Mucosa of descending colon (tissue), 3 donors: ENCODE measurements at places on chromosomes 7 and 10. TPM values are rescaled to one million over a fixed set of nuclear protein-coding genes. Genes with fewer than 3 reads are reported as not detected.

ACTA2 gene
- 80.6 TPM for total RNA-seq

GRID2IP gene
- total RNA-seq: 0.41 TPM

ACSM6 gene
- not detected for total RNA-seq

POLR3A gene
- 14.1 TPM for total RNA-seq

TAS2R41 gene
- not detected for total RNA-seq

DNA sequence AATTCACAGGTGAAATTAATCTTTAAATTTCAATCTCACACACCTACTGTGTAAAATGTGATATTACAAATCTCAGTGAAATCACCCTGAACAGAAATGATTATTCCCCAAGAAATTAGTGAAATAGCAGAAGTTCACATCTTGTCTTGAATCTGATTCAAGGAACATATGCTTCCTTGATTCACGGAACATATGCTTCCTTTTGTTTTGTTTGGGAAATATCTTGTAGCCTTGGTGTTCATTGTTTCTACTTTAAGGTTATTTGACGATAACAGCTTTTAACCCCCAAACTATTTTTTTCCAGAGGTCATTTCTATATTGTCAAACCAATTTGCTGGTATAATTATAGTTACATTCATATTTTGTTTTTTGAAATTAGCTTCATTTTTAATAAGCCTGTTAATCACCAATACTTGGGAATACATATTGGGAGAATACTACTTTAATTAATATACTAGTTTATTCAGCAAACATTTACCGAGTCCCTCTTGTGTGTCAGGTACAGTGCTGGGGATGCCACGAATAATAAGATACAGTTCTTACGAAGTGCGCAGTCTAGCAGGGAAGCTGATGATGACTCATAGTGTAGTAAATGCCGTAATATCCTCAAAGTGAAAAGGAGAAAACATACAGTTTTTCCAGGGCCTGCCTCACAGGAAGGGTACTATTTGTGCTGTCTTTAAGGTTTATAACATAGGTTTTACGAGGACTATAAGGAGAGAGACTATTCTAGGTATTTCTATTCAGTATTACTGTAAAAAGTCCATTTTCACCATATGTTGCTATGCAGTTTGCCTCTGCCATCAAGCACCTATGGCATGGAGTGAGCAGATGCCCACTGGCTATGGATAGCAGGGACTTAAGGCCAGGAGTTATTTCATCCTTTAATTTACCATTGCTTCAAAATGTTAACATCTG lies 32.5 kb downstream of the PRKAR2B start:
- no peak for DNase-seq

GRCh38 chr7:66114743-66115649 lies at the start of gene CRCP:
Gene CRCP (plus strand): TSS chr7:66114847. CDS start chr7:66114963, 116 bp downstream.
- peak; percentile 90 for DNase-seq

EZH2 gene
- total RNA-seq: 18.1 TPM

- no peak for DNase-seq
These were observed 12.4 kb downstream of the PRKAR2B start for GRCh38 chr7:107056728-107057473.

GRCh38 chr10:23073527-23073926 lies 21.9 kb upstream of the MSRB2 start:
- DNase-seq: no peak

- DNase-seq: no peak
These were observed 175.9 kb downstream of the PLPP4 start for GRCh38 chr10:120632942-120633341.

CASTOR2 gene
- total RNA-seq: 7.6 TPM

FZD8 gene
- total RNA-seq: 31.3 TPM

- DNase-seq: no peak
These were observed 27.9 kb upstream of the UBE2H start for GRCh38 chr7:129980667-129981066.

PNLIPRP2 gene
- 2.8 TPM for total RNA-seq

SPACDR gene
- 0.43 TPM for total RNA-seq

DNA sequence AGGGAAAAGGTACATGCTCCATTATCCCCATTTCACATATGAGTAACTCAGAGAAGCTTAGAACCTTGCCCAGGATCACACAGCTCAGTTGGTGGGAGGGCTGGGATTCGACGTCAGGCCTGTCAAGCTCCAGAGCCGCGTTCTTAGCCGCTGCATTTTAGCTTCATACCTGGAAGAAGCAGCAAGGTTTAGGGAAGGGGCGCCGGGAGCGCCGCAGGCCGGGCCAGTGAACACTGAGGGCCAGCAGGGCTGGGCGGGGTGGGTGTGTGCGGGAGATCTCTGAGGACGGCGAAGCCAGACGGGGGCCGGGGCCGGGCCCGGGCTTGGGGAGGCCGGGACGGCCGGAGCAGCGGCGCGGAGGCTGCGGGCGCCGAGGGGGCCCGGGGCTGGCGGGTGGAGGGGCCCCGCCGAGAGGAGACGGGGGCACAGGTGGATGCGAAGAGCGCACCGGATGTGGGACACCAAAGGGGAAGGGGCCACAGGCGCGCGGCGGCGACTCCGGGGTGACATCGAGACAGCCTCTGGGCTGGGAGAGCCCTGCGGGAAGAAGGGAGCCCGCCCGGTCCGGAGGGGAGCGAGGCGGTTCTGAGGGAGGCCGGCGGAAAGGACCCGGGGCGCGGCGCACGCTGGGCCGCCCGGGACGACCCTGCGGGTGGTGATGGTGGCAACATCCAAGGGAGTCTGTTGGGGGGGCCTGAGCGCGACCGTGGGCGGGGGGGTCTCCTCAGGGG lies 498 bp downstream of the NDST2 start:
- DNase-seq: peak; percentile 69

EBLN1 gene
- not detected for total RNA-seq

DNA sequence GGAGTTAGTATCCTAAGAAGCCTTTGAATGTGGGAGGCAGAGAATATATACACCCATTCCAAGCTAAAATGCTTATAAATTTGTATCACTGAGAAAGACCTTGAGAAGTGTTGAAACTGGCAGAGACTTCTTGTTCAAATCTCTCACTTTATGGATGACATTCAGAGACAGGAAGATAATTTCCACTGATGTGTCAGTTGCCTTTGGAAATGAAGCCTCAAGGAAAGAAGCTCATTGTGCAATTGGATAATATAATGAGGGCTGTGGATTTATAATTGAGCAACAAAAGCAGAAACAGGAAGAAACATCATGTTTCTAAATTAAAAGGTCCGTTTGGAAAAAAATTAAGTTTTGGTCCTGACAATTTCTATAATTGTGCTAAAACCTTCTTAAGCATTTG lies 789.9 kb upstream of the IGFBP3 start:
- no peak for DNase-seq

GRCh38 chr7:48512892-48513291 lies 341.6 kb downstream of the ABCA13 start:
- DNase-seq: no peak

C1GALT1 gene
- total RNA-seq: 23.3 TPM

DNA sequence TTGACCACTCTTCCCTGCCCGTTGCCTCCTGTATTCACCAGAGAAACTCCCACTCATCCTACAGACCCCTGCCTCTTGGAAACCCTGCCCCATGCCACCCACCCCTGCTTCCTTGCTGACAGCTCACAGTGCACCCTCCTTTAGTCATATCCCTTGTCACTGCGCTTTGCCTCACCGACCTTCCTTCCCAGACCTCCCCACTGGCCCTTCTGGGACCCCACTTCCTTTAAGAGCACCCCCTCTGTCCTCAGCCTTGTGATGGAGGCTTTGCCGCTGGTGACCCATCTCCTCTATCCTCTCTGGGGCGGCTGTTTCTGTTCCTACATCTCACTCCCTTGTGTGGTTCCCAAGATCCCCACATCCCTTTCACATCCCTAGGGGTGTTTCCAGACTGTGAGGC lies 92.8 kb upstream of the ZMIZ1 start:
- no peak for DNase-seq

PILRA gene
- total RNA-seq: 7.8 TPM

DNA sequence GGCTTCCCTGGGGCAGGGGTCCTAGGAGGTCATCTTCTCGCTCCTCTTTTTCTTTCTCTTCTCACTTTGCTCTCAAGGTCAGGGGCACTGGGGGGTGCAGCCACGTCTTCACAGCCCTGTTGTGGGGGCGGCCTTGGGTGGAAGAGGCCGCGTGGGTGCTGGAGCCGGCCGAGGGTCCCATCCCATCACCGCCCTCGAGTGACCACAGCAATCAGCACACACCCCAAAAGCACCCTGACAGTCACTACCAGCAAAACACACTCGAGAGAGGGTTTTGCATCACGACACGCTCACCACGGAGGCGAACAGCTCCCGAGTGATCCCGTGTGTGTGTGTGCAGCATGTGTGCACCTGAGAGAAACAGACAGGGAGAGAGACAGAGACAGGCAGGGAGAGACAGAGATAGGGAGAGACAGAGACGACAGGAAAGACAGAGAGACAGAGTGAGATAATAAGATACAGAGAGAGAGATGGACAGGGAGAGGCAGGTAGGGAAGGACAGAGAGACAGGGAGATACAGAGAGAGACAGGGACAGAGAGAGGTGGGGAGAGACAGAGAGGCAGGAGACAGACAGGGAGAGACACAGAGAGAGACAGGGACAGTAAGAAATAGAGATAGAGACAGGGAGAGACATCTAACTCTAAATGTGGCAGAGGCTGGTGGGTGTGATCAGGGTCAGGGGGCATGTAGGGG lies 100.9 kb downstream of the WDR37 start:
- DNase-seq: no peak

- no peak for DNase-seq
These were observed 32.2 kb upstream of the ITGB8 start for GRCh38 chr7:20298486-20298901.

GRCh38 chr7:32154797-32155196 lies 84.6 kb upstream of the PDE1C start:
- DNase-seq: no peak

DNA sequence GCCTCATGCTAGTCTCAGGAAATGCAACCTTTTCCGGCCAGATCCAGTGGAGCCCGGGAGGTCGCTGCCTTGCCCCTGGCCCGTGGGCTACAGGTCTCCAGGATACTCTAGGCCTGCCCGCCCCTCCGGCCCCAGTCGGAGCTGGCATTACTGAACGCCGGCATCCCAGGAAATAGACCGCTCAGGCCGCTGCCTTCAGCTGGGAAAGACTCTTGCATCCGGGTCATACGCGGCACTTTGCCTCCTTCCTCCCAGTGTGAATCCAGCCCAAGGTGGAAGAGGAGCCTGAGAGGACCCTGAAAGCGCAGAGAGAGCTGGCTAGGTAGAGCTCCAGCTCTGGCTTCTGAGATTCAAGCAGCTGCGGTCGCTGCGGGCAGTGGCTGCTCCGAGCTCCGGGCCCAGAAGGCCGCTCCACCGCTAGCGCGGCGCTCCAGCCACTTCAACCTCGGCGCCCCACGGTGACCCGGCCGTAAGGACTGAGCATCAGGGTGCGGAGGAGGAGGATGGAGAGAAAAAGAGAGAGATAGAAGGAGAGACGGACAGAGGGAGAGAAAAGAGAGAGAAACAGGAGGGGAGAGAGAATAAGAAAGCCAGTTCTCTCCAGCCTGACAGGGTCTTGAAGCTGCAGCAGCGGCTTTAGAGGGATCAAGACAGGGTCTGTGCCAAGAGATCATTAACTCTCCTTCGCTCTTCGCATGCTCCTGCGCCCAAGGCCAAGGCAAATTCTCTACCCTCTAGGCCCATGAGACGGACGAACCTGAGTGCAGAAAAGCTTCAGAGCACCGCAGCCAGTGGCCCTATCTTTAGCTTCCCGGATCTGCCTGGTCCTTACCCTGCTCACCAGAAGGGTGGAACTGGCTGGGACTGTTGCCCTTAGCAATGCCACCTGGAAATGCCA lies 1.8 kb upstream of the HOXA10 start:
- peak; percentile 64 for DNase-seq

PVRIG gene
- 0.76 TPM for total RNA-seq

GRCh38 chr10:22268503-22268902 lies 47.7 kb upstream of the COMMD3 start:
- no peak for DNase-seq

STEAP1B gene
- total RNA-seq: not detected

GRCh38 chr10:31509989-31510388 lies 191.0 kb downstream of the ZEB1 start:
- no peak for DNase-seq

DNA sequence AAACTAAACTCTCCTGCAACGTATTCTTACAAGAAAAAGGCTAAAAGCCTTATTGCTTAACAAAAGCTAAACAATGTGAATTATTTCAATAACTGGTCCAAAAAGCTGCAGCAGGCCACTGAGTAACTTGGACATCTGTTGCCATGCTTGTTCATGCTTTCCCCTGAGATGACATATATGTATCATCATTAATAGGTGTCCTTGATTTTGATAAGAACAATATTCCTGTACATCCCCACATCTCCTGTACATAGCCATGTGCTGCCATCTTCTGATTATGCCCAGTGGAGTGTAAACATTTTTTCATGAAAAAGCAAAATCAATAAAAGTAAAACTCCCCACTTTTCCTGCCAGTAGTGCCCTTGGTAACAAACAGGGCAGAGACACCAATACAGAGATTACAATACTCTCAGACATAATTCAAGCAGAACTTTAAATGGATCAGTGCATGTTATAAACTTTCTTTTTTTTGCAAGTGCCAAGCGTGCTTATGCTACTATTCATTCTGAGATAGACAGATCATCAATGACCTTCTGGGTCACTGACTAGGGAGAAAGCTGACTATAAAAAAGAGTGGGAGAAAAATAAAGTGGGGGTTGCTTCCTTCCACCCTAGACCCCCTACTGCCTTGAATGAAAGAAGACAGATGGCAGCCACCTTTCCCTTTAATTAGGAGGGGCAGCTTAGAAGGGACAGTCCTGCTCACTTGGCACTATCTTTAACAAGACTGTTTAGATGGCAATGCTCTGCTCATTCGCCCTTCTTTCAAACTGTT lies 205.5 kb upstream of the KLF14 start:
- DNase-seq: no peak

FAM13C gene
- 6.5 TPM for total RNA-seq

GRCh38 chr10:102595293-102595692 lies 49.0 kb upstream of the TRIM8 start:
- no peak for DNase-seq

DNA sequence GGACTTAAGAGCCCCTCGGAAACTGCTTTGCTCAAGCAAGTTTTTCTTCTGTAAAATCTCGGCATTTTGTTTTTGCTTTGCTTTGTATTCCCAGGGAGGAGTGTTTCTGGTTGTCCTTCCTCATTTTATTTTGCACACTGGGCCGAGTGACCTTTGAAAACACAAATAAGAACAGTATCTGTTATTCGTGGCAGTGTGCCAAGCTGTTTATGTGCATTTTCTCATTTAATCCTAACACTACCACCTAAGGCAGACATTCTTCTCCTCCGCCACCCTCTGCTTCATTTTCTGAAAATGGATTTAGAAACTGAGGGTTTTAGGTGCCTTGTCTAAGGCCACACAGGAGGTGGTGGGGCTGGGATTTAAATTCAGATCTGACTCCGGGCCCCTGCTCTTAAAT lies 218.5 kb downstream of the TCF7L2 start:
- no peak for DNase-seq

DNA sequence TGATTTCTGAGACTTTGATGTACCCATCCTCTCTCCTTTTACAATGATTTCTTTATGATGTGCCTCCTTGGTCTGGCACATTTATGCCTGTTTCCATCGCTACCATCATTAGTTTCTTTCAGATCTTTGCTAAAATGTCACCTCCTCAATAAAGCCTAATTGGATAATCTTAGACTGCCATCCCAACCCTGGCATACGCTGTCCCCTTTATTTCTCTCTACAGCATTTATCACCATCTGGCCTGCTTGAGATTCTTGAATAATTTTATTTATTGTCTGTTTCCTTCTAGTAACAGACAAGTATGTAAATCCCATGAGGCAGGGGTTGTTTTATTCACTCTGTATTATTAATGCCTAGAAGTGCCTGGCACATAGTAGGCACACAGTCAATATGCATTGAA lies 6.7 kb upstream of the DNTT start:
- no peak for DNase-seq

GRCh38 chr10:32036922-32037321 lies 19.3 kb downstream of the KIF5B start:
- DNase-seq: no peak
